ENCODE measurements at places on chromosomes 6 and 20.
A peak's percentile ranks its signal among the peaks of the same experiment; 100 is the strongest.

DNA sequence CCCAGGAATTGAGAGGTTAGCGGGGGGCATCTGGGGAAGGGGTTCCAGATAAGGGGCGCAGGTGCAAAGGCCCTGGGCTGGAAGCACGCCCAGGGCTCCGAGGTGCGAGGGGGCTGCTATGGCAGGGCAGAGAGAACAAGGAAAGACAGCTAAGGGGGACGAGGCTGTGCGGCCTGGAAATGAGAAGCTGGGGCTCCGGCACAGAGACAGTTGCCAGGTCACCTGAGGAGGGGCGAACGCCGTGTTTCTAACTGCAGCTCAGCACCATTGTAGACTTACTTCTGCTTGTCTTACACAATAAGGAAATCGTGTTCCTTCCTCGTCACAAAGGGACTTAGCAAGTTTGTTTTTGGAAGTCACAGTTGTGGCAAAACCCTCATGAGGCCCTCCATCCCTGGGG is 68.9 kb upstream of the TBXT start:
- no peak for DNase-seq

DNA sequence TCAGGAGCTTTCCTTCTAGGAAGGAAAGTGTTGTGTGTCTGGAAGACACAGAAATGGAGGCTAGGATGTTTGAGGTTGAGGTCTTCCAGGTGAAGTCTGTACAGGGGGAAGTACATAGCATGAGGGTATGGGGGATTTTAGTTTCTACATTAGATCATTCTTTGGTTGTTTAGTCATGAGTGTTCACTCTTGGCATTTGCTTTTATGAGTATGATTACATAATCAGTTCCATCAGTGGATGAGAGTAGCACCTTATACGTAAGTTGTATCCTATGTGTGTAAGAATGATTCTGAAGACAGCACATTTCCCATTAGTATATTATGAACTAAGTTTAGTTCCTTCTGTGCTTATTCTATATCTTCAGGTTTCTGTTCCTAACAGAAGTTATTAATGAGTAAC is 1.9 kb downstream of the CDYL start:
- no peak for DNase-seq

- DNase-seq = no peak
These were observed 151.7 kb downstream of the SOD2 start for GRCh38 chr6:159541296-159541695.

DNA sequence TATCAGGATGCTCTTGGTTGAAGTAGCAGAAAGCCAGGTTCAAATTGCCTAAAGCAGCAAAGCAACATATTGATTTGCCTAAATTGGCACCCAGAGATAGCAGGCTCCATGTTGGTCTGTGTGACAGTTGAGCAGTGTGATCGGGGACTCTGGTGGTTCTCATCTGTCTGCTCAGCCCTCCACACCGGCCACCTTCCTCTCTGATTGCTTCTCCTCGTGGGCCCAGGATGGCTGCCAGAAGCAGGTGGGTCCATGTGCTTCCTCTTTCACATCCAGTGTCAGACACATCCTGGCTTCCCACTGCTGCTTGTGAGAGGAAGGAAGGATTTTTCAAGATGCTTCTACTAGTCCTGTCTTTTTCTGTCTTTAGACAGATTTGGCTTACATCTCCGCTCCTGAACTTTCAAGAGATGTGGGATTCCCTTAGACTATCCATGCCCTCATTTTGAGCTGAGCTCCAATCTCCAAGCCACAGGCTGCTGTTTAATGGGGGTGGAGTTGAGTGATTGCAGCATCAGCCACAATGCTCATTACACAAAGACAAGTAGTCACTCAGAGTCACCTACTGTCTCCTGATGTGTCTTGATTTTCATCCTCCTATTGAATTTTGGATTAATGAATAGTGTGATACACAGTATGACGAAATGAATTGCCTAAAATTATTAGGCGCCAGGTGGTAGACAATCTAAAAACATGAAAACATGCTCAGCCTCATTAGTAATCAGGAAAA is 122.2 kb downstream of the ZDHHC14 start:
- no peak for DNase-seq

DNA sequence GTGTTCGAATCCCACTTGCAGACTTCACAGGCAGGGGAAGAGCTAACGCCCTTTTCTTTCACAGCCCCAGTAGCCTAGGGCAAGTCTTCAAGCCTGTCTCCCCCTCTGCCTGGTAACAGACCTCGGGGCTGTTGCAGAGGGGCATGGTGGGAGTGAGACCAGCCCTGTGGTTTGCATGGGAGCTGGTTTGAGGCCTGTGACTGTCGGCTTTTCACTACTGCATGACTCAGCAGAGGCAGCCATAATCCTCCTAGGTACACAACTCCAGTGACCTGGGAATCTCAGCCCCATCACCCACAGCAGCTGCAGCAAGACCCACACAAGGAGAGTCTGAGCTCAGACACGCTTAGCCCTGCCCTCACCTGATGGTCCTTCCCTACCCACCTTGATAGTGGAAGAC is 55.3 kb upstream of the POPDC3 start:
- no peak for DNase-seq

- no peak for DNase-seq
These were observed 6.8 kb downstream of the BNIP5 start for GRCh38 chr6:36329798-36330291.

DNA sequence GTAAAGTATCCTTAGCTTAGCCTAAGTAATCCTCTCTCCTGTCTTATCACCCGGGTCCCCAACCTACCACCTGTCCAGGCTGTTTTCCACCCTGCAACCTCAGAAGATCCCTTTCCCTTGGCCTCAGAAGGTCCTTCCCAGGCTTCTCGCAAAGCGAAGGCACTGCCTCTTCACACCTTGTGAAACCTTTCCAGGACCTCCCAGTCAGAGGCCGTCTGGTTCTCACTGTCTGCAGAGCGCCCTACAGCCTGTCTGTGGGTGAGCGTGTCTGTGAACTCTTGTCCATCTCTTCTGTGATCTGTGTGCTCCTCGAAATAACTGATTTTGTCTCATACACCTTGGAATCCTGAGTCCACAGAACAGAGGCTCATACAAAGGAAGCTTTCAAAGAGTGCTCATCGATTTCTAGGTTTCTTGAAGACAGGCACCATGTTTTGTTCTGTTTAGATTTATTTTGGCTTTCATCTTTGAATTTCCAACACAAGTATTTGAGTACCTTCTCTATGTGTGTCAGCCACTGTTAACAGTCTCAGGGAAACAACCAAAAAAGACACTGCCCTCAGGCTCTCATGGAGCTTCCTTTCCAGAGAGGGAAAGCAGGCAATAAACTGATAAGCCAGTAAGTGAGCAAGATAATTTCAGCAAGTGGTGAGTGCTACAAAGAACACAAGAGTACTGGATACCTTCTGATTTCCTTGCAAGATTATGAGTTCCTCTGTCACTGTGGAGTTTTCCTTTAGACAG is 6.3 kb downstream of the PDE10A start:
- no peak for DNase-seq

DNA sequence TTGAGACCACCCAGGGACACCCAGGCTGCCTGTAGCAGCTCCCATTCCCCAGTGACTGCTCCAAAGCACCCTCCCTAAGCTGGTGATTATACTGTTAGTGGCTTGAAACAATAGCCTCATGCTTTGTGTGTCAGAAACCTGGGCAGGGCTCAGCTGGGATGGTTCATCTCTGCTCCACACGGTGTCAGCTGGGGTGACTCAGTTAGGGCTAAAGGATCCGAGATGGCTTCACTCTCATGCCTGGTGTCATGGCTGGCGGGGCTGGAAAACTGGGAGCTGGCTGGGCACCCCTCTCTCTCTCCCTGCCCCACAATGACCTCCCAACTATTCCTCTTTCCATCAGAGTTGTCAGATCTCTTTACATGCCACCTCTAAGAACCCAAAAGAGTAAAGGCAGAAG is 44.4 kb downstream of the ANKRD60 start:
- DNase-seq = no peak

GRCh38 chr6:88611721-88612120 is 351.7 kb downstream of the RNGTT start:
- DNase-seq = no peak

DNA sequence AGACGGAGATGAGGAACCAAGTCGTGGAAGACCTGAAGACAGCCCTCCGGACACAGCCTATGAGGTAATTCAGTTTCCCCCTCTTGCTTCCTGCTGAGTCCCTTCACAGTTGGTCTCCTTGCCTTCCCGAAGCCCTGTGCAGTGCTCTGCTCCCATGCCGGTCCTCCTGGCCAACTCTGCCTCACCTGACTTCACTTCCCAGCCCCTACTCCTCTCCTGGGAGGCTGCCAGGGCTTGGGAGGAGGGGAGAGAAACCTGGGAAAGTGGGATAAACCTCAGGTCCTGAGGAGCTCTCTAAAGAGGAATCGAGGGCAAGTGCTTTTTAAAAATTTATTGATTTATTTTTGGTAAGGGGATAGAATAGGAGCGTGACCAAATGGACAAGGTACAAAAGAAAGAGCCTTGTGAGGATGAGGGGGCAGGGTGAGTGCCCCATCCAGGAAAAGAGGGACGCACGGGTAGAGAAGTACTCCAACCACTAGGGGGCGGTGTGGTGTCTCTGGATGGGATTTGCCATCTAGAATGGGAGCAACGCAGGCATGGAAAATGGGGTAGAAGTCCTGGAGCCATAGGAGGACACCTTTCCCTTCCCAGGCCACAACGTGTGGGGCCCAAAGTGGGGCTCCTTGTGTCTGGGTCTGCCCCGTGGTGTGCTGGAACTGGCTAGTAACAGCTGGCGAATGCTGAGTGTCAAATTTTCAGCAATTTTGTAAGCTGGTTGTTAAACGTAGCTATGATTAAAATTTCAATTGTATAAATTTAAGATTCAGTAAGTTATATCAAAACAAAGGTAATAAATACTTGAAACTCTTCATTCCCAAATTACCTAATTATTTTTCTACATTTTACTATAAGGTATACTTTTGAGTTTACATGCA is 69.0 kb downstream of the MOCS1 start:
- DNase-seq = no peak

DNA sequence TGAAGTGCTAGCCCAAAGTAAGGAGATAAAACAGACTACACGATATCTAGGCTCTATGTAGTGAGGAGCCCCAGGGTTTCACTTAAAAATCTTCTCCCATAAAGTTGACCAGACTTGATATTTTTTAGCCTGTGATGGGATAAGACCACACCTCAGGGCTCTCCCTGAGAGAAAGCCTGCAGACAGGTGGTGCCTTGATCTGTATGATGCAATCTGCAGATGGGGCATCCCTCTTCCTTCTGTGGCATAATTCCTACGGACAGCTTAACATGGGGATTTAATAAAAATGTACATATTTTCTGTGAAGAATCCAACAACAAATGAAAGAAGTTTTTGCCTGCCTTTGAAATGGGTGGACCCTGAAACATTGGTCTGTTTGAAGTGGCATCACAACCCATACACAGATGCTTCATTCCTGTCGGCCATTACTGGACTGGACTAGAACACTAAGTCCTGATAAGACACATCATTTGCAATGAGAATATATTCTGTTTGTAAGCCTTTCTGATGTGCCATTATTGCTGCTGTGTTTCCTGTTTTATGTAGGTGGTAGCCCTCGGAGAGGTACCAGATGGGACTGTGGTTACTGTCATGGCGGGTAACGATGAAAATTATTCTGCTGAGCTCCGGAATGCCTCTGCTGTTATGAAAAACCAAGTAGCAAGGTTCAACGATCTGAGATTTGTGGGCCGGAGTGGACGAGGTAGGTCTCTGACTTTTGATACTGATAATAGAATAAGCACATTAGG is 53.8 kb upstream of the SUPT3H start:
- DNase-seq = no peak

DNA sequence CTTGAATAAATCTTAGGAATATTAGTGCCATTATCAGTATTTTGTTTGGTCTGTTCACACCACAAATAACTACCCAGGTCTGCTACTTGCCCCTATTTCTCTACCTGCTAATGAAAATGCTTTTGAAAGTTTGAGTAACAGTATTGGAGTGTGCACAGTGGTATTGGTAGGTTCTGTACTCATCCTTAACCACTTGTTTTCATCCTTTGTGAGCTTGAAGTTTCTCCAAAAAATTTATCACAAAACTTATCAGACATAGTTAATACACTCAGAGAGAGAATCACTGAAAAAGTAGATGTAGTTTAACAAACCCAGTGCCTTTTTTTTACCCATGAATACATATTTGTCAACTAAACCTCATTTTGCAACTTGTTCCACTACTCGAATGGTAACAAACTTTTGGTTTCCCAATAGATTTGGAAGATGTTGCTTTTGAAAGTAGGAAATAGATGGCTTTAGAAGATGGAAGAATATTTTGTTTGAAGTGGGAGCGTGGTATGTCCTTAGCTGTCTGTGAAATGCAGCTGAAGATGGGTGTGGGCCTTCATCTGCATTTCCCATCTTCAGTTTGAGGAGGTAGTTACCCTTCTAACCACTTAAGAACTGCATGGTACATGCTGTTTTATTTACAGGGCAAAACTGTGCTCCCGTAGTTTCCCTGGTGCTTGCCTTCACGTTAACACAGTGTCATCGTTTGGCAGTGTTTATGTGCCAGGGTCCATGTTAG is 9.0 kb downstream of the PTPN1 start:
- no peak for DNase-seq

GRCh38 chr20:37541326-37541725 is 13.7 kb upstream of the BLCAP start:
- no peak for DNase-seq

DNA sequence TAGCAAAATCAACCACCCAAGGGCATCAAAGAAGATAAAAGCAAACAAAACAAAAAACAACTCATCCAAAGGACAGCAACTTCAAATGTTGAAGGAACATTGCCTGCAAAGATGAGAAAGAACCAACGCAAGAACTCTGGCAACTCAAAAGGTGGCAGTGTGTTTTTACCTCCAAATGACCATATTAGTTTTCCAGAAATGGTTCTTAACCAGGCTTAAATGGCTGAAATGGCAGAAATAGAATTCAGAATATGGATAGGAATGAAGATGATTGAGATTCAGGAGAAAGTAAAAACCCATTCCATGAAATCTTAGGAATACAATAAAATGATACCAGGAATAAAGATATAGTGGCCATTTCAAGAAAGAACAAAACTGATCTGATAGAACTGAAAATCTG is 9.8 kb upstream of the PI3 start:
- no peak for DNase-seq

GRCh38 chr6:15948930-15949900 is 179.7 kb upstream of the MYLIP start:
- DNase-seq = peak; percentile 80
